ENCODE measurements at places on chromosomes 12 and 14. TPM values are rescaled to one million over a fixed set of nuclear protein-coding genes. Genes with fewer than 3 reads are reported as not detected.

Gene LYZ
- total RNA-seq = not detected

Gene PHLDA1
- 10.3 TPM for total RNA-seq

Gene DCTN2
- 85.5 TPM for total RNA-seq

Gene CIDEB
- total RNA-seq = 1.2 TPM

Gene SHMT2
- 133 TPM for total RNA-seq

Gene SMOC1
- total RNA-seq = 1.8 TPM

Gene KRT75
- not detected for total RNA-seq

Gene AICDA
- not detected for total RNA-seq

Gene MLEC
- total RNA-seq = 38.4 TPM

Gene TMTC1
- 15.5 TPM for total RNA-seq

Gene SSPN
- 0.76 TPM for total RNA-seq

Gene TDRD9
- 2.3 TPM for total RNA-seq

Gene SLC22A17
- total RNA-seq = 0.17 TPM

Gene NINJ2
- 2.8 TPM for total RNA-seq

Gene MUCL1
- total RNA-seq = not detected
